ENCODE measurements at places on chromosomes 1 and 21.

DNA sequence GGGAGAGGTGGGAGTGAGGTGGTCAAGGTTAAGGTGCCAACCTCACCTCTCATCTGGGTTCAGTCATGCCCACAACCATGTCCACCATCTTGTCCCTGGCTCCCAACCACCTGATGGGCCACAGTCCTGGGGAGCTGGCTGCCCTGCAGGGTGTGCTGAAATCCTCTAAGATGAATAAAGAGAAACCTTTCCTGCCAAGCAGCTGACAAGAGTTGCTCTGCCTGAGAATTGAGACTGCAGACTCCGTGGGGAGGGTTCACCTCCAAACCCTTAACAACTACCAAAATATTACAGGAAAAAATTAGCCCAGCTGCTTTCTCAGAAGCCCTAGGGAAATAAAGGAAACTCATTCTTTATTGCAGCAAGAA, 15.2 kb upstream of the FGR start:
- no peak for DNase-seq

GRCh38 chr1:42034426-42034825, 115.7 kb upstream of the HIVEP3 start:
- no peak for DNase-seq

DNA sequence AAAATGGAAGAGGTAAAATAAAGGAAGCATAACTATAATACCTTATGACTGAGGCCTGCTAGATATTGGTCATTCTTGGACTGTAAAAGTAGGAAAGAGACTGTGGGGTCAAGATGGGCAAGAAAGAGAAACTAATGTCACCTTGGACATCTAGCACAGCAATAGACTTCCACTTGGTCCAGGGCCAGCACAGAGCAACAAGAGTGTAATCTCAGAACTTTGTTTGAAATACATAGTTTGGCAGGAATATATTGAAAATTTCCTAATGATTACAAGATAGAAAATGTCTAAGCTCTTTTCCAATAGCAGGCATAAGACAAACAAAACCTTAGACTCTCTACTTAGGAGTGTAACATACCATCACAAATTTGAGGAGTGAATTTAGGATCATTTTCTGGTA, 4.6 kb downstream of the LRRC8C start:
- DNase-seq: no peak

DNA sequence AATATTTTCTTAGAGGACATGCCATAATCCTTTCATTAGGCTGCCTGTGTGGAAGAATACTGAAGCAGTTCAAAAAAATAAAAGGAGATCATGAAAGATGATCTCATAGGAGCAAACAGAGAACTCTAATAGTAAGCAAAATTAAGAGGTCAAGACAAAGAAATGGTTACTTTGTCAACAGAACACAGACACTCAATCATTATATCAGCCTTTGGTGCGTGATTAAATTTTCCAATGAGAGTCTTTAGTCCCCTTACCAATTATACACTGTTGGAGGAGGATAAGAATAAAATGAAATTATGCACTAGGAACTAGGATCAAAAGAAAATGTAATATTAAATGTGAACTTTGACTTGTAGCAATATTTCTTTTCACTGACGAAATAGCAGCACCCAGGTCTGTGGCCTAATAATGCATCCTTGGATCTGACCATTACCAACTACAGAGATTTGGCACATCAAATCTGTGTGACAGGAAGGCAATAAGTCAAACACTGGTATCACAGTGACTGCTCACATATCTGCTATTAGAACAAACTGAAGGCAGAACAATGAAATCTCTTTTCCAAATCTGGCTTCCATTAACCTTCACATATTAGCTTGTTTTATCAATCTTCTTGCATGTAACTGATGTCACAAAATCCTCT, 1812.9 kb downstream of the PLA2G4A start:
- no peak for DNase-seq

DNA sequence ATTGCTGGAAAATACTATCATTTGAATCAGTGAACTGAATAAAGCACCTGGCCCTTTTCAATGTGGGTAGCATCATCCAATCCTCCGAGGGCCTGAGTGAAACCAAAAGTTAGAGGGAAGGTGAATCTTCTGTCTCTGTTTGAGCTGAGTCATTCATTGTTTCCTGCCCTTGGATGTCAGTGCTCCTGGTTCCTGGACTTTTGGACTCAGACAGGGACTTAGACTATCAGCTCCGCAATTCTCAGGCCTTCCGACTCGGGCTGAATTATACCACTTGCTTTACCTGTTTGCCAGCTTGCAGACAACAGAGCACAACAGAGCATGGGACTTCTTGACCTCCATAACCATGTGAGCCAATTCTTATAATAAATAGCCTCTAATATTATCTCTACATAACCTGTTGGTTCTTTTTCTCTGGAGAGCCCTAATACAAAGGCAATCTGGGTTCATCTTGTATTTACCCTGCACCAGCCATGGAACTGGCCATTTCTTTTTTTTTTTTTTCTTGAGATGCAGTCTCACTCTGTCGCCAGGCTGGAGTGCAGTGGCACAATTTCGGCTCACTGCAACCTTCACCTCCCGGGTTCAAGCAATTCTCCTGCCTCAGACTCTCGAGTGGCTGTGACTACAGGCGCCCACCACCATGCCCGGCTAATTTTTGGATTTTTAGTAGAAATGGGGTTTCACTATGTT, 19.2 kb upstream of the VASH2 start:
- DNase-seq: no peak

DNA sequence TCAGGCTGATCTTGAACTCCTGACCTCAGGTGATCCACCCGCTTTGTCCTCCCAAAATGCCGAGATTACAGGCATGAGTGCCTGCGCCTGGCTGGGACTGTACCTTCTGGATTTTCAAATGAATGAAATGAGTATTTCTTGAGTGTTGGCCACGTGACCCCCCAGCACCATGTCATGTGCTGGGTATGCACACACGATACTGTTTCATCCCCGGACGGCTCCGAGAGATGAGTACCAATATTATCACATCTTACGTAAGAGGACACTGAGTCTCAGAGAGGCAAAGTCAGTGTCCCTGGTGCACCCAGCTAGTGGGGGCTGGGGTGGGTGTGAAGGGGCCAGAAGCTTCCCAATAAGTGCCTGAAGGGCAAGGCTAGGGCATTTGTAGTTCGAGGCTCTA, 780 bp upstream of the CROCC start:
- no peak for DNase-seq

DNA sequence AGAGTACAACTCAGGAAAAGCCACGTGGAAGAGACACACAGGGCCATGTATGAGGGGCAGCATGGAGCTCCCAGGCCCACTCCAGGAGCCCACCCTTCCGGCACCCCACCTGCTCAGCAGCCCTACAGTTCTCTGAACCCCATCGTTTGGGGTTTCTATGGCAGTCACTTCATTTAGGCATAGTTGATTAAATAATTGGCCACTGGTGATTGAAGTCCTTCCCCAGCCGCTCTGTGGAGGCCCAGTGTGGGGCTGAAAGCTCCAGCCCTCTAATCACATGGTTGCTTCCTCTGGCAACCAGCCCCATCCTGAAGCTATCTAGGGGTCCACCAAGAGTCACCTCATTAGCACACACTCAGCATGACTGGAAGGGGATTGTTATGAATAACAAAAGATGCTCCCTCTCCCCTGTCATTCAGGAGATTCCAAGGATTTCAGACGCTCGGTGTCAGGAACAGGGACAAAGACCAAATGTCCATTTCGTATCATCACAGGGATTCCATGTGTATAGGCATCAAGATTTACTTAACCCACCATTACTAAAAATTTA, 12.2 kb upstream of the S100A7A start:
- no peak for DNase-seq

- no peak for DNase-seq
These were observed 79.1 kb downstream of the GABPA start for GRCh38 chr21:25813917-25814316.

- DNase-seq: no peak
These were observed 53.9 kb downstream of the PRDX6 start for GRCh38 chr1:173530795-173531693.

DNA sequence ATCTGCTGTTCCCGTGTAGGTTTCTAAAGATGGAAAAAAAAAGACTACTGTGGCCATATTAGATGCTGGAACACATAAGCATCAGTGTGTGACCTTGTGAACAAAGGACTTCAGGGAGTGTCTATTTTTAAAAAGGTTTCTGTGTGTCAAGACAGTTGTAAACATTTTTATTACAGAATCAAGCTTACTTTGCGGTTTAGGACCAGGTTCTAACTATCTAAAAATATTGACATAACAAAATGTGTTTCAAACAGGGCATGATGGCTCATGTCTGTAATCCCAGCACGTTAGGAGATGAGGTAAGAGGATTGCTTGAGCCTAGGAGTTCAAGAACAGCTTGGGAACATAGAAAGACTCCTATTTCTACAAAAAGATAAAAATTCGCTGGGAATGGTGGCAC, 7.1 kb upstream of the DDI2 start:
- DNase-seq: no peak

- DNase-seq: no peak
These were observed 45.0 kb upstream of the SLC35F3 start for GRCh38 chr1:233859446-233859845.

All from stimulated activated CD4-positive, alpha-beta T cell treated with anti-CD3 and anti-CD28 coated beads, Interleukin-15, amount 100 ng/mL, for 1 hour (primary cell).